ENCODE measurements at places on chromosomes 3 and 15.
A peak's percentile ranks its signal among the peaks of the same experiment; 100 is the strongest.

- DNase-seq = peak; percentile 40
Measured at GRCh38 chr3:11118181-11118682, 36.1 kb upstream of the HRH1 start.

DNA sequence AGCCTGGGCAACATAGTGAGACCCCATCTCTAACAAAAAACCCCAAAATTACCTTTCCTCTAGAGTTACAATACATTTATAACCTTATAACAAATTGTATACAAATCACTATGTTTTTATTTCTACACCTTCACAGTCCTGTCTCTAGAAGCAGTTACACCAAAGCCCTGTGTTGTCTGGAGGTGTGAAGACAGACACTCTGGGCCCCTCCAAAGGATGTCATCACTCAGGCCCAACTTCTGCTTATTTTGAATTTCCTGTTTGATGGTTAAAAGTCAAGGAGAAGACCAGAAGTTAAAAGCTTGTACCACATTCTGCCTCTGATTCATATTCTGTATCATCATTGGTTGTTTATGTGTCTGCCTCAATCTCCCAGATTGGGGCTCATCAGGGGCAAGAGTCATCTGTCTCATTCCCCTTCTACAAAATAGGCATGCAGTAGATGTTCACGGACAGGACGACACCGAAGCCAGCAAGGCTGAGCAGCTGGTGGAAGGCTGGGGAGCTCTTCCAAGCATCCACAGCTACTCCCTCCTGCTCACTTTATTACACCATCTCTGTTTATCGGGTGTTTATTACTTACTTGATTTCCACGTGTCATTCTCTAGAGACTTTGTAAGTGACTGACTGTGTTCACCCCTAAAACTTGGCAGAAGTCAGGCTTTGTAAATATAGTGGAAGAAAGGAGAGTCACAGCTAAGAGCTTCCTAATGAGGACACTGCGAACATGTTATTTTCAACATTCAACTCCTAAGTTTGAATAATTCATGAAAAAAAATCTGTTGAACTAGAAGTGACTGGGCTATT lies 136.8 kb upstream of the ANKRD28 start:
- DNase-seq = no peak

GRCh38 chr15:80210611-80211573 lies 41.1 kb downstream of the CTXND1 start:
- DNase-seq = no peak

DNA sequence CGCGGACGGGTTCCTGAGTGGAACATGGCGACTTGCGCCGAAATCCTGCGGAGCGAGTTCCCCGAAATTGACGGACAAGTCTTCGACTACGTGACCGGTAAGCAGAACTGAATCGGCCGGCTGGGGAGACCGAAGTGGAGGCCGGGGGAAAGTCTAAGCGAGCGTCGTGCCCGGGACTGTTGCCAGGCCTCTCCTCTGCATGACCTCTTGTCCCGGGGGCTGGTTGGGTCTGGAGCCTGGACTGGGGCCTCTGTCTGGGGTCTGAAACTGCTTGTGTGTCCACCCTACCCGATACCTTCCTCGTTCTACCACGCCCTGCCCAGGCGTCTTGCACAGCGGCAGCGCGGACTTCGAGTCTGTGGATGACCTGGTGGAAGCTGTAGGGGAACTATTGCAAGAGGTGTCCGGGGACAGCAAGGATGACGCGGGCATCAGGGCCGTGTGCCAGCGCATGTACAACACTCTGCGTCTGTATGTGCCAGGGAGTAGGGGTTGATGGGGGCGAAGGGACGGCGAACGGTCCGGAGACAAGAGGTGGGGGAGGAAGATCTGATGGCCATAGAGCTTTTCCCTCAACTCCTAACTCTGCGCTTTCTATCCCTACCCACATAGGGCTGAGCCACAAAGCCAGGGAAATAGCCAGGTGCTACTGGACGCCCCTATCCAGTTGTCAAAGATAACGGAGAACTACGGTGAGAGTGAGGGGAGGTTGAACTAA lies at the start of gene ABCF3:
TSS of gene ABCF3 (plus strand) at position 16 of the 718 bp plus-strand sequence. CDS start at position 25, 9 bp downstream.
- no peak for DNase-seq

- DNase-seq = no peak
Measured at GRCh38 chr15:51634591-51635198, 12.1 kb upstream of the DMXL2 start.

GRCh38 chr15:58387130-58387529 lies 44.7 kb upstream of the LIPC start:
- DNase-seq = no peak

- no peak for DNase-seq
Measured at GRCh38 chr15:23869396-23869795, 182.3 kb upstream of the NDN start.

DNA sequence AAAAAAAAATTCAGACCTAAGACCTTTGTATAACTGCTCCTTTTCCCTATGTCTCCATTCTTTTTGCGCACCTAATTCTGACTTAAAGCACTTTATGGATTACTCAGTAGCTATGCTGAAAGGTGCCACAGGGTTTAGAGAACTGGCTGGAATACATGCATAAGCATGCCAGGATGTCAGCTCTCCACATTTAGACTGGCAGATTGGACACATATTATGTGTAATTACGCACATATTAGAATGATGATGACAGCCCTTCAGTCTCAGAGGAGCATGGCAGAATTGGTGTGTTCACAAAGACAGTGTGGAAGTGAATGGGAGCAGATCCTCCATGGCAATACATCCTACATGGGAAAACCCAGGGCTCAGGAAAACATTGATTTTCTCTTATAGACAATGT lies 108.1 kb upstream of the LSAMP start:
- no peak for DNase-seq

DNA sequence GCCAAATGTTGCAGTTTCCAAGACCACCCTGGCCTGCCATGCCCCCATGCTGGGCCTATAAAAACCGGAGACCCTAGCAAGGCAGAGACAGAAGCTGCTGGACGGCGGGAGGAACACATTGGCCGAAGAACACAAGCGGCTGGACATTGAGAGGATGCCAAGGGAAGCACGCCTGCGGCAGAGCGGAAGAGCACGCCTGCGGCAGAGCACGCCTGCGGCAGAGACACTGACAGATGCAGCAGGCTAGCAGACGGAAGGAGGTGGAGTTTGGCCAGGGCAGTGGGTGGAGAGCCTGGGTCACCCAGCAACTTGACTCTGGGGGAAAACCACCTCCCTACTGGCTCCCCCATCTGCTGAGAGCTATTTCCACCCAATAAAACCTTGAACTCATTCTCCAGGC lies 322.3 kb upstream of the TBL1XR1 start:
- no peak for DNase-seq

GRCh38 chr15:52563501-52564060 lies 5.2 kb downstream of the ARPP19 start:
- no peak for DNase-seq

- DNase-seq = no peak
Measured at GRCh38 chr3:106097817-106098435, 229.1 kb upstream of the CBLB start.
